ENCODE measurements at places on chromosomes 12 and 14. TPM values are rescaled to one million over a fixed set of nuclear protein-coding genes. Genes with fewer than 3 reads are reported as not detected.

LRCOL1 gene
- total RNA-seq, result 20.0 TPM

SLC10A1 gene
- total RNA-seq, result not detected

NPFF gene
- not detected for total RNA-seq

KLHL33 gene
- 0.09 TPM for total RNA-seq

RILPL2 gene
- total RNA-seq, result 4.4 TPM

Data from dermis lymphatic vessel endothelial cell (primary cell).